ENCODE measurements at places on chromosomes 5 and 9.

DNA sequence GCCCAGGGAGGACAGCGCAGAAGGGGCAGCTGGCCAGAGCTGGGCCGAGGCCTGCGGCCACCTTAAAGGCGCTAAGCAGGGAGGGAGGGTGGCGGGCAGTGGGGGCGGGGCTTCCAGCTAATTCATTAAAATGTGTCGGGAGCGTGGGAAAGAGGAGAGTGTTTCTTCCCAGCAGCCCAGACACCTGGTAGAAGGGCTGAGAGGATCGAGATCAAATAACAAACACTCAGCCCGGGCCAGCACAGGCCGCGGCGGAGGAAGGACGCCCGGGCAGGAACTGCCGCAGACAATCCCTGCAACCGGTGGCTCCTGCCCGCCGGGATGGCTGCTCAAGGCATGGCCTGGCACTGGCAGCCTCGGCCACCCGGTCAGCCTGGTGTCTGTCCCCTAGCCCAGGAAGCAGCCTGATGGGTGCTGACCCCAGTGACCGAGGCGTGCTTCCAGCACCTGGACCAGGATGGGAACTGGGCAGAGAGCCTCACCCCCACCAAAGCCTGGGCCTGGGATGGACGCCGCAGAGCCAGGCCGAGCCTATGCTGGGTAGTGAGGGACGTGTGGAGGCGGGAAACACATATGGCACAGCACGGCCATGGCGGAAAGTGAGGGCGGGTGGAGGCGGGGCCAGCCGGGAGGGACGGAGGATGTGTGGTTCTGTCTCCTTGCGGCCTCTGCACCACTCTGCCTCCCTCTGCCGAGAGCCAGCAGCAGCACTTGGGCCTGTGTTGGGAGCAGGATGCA lies 3.2 kb upstream of the NRARP start:
- no peak overlapping the region for H3K27ac ChIP-seq
- H3K4me1 ChIP-seq, result peaks cover 24% of the 10 kb centered on the region
- no peak overlapping the region for H3K4me3 ChIP-seq

DNA sequence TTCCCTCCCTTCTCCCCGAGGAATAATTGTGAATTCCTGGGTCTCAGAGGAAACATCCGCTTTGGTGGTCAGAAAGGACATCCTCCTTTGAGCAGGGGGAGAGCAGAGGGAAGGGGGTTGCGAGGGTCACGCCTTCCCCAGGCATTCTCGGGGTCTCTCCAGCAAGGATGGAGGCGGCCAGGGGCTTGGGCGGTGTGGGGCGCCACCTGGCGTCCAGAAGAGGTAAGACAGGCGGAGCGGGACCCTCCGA lies 129.1 kb downstream of the KCNIP1 start:
- peaks cover 15% of the 10 kb centered on the region for H3K27me3 ChIP-seq
- H3K4me3 ChIP-seq, result peak overlapping the region; percentile 68
- peaks cover 16% of the 10 kb centered on the region for H3K4me1 ChIP-seq
- H3K36me3 ChIP-seq, result no peaks in the 10 kb centered on the region
- peak; percentile 77 for DNase-seq
- peak overlapping the region; percentile 96 for H3K27ac ChIP-seq

DNA sequence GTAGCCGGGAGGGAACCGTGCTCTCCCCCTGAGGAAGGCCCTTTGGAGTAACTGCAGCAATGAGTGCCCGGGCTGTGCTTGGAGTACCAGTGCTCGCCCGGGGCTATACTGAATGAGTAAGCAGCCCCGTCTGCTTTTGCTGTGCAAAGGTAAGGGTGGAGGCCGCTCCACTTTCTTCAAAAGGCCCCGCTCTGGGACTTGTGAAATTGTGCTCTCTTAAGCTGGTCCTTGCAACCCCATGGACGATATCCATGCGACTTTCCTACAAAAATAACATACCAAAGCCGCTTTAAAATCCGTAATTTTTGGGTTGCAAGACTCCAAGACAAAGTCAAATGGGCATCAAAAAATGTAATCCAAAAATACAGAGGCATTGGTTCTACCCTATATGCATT lies 578 bp upstream of the TNFAIP8 start:
- no peaks in the 10 kb centered on the region for H3K36me3 ChIP-seq
- no peak overlapping the region for H3K27ac ChIP-seq
- peaks cover 21% of the 10 kb centered on the region for H3K4me1 ChIP-seq
- peaks cover 42% of the 10 kb centered on the region for H3K27me3 ChIP-seq
- no peak for DNase-seq

DNA sequence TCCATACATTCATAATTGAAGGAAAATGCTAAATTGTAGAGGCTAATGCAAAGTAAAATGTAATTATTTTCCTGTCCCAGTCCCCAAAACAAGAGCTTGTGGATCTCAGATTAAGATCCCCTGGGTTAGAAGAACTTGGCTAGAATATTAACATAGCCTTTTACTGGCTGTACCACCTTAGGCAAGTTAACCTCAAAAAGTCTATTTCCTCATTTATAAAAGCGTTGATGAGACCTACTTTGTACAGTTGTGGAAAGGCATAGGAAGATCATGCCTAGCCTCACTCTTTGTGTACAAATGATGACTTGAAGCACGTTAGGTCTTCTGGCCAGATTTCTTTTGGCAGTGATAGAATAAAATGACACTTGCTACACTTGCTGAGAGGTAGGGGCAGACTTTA lies 97.2 kb downstream of the F2RL2 start:
- no peak overlapping the region for H3K4me3 ChIP-seq
- H3K36me3 ChIP-seq, result no peaks in the 10 kb centered on the region
- no peak for DNase-seq
- no peaks in the 10 kb centered on the region for H3K27me3 ChIP-seq
- H3K4me1 ChIP-seq, result peaks cover 27% of the 10 kb centered on the region
- no peak overlapping the region for H3K27ac ChIP-seq

GRCh38 chr9:114371973-114372917 lies 15.5 kb downstream of the AKNA start:
- H3K27me3 ChIP-seq, result no peaks in the 10 kb centered on the region
- no peak overlapping the region for H3K27ac ChIP-seq
- H3K36me3 ChIP-seq, result peaks cover 2% of the 10 kb centered on the region
- H3K4me1 ChIP-seq, result no peaks in the 10 kb centered on the region
- no peak for DNase-seq

DNA sequence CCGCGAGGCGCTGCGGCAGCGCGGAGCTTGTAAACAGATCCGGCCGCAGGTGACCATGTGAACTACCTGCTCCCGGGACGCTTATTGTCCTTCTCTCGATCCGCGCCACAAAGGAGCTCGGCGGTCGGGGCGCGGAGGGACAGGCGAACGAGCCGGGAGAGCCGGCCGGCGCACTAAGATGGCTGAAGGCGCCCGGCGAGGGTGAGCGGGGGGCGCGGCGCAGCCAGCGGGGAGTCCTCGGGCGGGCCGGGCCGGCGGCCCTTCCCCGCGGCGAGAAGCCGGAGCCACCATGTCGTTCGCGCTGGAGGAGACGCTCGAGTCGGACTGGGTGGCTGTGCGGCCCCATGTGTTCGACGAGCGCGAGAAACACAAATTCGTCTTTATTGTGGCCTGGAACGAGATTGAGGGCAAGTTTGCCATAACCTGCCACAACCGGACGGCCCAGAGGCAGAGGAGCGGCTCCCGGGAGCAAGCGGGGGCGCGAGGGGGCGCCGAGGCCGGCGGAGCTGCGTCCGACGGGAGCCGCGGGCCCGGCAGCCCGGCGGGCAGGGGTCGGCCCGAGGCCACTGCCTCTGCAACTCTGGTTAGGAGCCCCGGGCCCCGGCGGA lies 535 bp downstream of the JMY start:
- H3K4me3 ChIP-seq, result peak overlapping the region; percentile 96
- peaks cover 9% of the 10 kb centered on the region for H3K4me1 ChIP-seq
- peak; percentile 43 for DNase-seq
- H3K27me3 ChIP-seq, result no peaks in the 10 kb centered on the region
- H3K36me3 ChIP-seq, result no peaks in the 10 kb centered on the region

- peaks cover 10% of the 10 kb centered on the region for H3K4me1 ChIP-seq
- H3K36me3 ChIP-seq, result peaks cover 1% of the 10 kb centered on the region
Measured at GRCh38 chr9:132742821-132743311, 72.6 kb downstream of the GTF3C4 start.

DNA sequence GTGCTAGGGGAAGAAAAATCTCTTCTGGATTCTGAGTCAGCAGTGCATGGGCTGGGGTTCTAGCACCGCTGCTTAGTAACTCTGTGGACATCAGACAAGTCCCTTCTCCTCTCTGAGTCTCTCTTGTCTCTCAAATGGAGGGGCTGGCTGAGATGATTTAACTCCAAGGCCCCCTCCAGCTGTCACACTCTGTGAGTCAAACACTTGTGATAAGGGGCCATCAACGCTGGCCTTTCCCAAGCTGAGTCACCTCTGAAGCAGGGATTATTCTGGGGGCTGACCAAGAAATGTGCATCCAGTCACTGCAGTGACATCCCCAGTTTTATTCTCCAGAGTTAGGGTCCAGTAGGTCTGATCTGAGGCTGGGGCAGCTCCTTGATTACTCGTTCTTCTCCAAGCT lies 110.4 kb upstream of the ZNF462 start:
- peaks cover 5% of the 10 kb centered on the region for H3K27me3 ChIP-seq
- no peak for DNase-seq
- H3K4me3 ChIP-seq, result no peak overlapping the region
- H3K4me1 ChIP-seq, result peaks cover 13% of the 10 kb centered on the region

GRCh38 chr5:79119486-79119885 lies 7.9 kb downstream of the BHMT start:
- no peaks in the 10 kb centered on the region for H3K4me1 ChIP-seq
- H3K27ac ChIP-seq, result no peak overlapping the region
- H3K27me3 ChIP-seq, result peaks cover 14% of the 10 kb centered on the region
- H3K4me3 ChIP-seq, result no peak overlapping the region

DNA sequence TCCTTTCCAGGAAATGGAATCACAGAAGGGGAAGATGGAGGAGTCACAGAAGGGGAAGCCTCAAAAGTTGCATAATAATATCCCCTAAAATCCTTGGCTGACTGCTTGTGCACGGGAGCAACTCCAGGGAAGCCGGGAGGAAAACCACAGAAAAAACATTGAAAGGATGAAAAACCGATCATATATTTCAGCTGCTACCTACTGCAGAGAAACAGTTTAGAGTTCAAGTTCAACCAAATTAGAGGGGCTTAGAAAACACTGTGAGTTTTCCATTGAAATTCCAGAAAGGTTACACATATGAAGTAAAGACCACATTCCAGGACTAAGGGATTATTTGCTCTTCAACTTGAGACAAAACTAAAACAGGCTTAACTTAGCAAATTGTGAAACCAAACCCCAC lies 37.6 kb upstream of the MTAP start:
- H3K27ac ChIP-seq, result no peak overlapping the region
- DNase-seq, result no peak
- no peaks in the 10 kb centered on the region for H3K36me3 ChIP-seq
- H3K4me1 ChIP-seq, result peaks cover 10% of the 10 kb centered on the region
- peaks cover 13% of the 10 kb centered on the region for H3K27me3 ChIP-seq
- H3K4me3 ChIP-seq, result no peak overlapping the region

GRCh38 chr5:68534131-68534940 lies 318.8 kb downstream of the PIK3R1 start:
- DNase-seq, result no peak
- no peak overlapping the region for H3K27ac ChIP-seq
- H3K4me1 ChIP-seq, result peaks cover 16% of the 10 kb centered on the region
- no peaks in the 10 kb centered on the region for H3K36me3 ChIP-seq
- H3K4me3 ChIP-seq, result no peak overlapping the region
- H3K27me3 ChIP-seq, result peaks cover 5% of the 10 kb centered on the region

GRCh38 chr5:115720888-115721287 lies 95.1 kb upstream of the TMED7 start:
- peaks cover 4% of the 10 kb centered on the region for H3K4me1 ChIP-seq
- DNase-seq, result no peak
- no peaks in the 10 kb centered on the region for H3K27me3 ChIP-seq
- H3K4me3 ChIP-seq, result no peak overlapping the region

DNA sequence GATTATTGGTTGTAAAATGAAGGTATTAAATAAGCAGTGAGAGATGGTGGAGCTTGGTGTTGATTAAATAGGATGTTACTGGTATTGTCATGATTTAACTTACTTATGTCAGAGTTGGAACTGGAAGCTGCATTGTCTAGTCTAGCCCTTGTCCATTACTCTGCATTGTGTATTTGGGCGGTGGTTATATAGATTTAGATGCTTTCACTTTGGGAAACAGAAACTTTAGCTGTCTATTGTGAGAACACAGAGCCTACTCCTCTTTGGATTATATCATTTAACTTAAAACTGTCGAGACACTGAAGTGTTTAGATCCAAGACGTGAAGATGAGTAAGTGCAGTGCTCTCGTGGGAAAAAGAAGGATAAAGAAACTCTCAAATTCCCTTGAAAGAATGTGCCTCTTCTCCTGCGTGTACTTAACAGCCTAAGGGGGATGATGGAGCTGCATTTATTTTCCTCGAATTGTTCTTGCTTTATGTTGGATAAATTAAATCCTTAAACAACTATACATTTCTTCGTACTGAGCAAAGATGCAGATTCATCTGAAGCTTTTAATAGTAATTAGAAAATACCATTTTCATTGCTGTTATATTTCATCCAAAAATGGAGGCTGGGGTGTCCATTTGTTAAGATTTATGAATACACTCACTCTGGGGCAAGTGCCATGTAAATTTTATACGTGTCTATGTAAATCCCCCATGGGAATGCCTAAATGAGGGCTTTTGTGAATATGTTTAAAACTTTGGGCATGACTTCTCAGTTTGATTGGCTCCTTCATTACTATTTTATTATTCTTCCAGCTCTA lies 21.6 kb downstream of the FBXL7 start:
- no peak for DNase-seq
- H3K36me3 ChIP-seq, result peaks cover 4% of the 10 kb centered on the region
- H3K27ac ChIP-seq, result no peak overlapping the region

- peaks cover 16% of the 10 kb centered on the region for H3K36me3 ChIP-seq
- peaks cover 5% of the 10 kb centered on the region for H3K4me1 ChIP-seq
- peak overlapping the region; percentile 45 for H3K27ac ChIP-seq
- no peaks in the 10 kb centered on the region for H3K27me3 ChIP-seq
Measured at GRCh38 chr5:172426086-172426485, 28.2 kb downstream of the SH3PXD2B start.

DNA sequence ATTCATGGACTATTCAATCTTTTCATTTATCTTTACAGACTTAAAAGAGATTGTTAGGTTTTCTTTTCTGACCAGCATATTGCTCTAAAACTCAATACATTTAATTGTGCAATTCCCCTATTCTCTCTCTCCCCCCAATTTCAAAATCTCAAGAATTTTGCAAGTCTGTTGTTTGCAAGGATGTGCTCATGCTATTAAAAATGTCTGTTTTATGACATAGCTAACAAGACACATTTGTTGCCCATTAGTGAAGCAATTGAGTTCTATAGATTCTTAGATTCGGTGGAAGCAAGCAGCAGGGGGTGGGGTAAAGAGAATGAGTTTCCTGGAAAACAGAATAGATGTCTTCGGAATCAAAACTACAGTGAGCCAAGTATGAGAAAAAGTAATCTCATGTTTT lies 8.5 kb upstream of the CSNK1A1 start:
- H3K4me3 ChIP-seq, result no peak overlapping the region
- no peak for DNase-seq
- no peak overlapping the region for H3K27ac ChIP-seq
- H3K36me3 ChIP-seq, result no peaks in the 10 kb centered on the region

- peaks cover under 1% of the 10 kb centered on the region for H3K4me1 ChIP-seq
- no peak overlapping the region for H3K4me3 ChIP-seq
- H3K27ac ChIP-seq, result no peak overlapping the region
- H3K36me3 ChIP-seq, result no peaks in the 10 kb centered on the region
Measured at GRCh38 chr5:45382583-45382982, 313.6 kb downstream of the HCN1 start.

GRCh38 chr5:95962785-95963184 lies 1.1 kb upstream of the ELL2 start:
- H3K36me3 ChIP-seq, result peaks cover 7% of the 10 kb centered on the region
- H3K27me3 ChIP-seq, result no peaks in the 10 kb centered on the region
- H3K4me1 ChIP-seq, result peaks cover 55% of the 10 kb centered on the region
- H3K27ac ChIP-seq, result peak overlapping the region; percentile 98
